ENCODE measurements at places on chromosomes 12 and 14.
A peak's percentile ranks its signal among the peaks of the same experiment; 100 is the strongest.

- DNase-seq: no peak
These were observed 131.4 kb downstream of the BBS10 start for GRCh38 chr12:76216585-76217472.

GRCh38 chr12:13404631-13405473 is 208.3 kb downstream of the EMP1 start:
- DNase-seq: no peak

DNA sequence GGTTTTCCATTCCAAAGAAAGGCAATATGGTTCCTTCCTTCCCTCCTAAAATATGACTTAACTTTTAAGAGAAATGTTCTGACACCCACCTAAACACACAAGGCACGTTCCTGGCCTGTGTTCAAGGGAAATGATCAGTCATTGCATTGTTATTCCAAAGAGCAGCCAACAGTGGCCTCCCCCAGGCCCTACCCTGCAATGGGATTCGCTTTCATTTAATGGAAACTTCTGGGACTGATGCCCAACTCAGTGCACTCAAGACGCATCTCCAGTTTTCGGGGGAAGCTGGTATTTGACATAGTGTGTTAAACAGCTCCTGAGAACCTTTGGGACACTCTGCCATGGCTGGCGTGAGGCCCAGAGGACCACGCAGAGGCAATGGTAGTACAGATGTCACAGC is 65.9 kb downstream of the DDX51 start:
- DNase-seq: peak; percentile 62

- no peak for DNase-seq
These were observed 5.8 kb upstream of the NRXN3 start for GRCh38 chr14:78164226-78164853.

DNA sequence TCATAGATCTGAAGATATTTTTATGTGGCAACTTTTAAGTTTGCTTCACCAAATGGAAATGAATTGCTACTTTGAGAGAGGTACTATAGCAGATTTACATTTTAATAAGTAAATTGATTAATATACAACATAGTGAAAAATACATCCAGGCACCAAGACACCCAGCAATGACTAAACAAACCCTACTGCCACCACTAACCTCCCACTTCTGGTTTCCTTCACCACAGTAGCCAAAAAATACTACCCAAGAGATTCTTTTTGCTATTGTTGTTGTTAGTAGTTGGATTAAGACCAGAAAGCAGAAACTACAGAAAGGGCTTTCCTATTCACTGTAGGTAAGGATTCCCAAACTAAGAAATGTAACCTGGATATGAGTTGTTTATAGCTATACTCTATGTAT is 54.1 kb downstream of the COCH start:
- no peak for DNase-seq

DNA sequence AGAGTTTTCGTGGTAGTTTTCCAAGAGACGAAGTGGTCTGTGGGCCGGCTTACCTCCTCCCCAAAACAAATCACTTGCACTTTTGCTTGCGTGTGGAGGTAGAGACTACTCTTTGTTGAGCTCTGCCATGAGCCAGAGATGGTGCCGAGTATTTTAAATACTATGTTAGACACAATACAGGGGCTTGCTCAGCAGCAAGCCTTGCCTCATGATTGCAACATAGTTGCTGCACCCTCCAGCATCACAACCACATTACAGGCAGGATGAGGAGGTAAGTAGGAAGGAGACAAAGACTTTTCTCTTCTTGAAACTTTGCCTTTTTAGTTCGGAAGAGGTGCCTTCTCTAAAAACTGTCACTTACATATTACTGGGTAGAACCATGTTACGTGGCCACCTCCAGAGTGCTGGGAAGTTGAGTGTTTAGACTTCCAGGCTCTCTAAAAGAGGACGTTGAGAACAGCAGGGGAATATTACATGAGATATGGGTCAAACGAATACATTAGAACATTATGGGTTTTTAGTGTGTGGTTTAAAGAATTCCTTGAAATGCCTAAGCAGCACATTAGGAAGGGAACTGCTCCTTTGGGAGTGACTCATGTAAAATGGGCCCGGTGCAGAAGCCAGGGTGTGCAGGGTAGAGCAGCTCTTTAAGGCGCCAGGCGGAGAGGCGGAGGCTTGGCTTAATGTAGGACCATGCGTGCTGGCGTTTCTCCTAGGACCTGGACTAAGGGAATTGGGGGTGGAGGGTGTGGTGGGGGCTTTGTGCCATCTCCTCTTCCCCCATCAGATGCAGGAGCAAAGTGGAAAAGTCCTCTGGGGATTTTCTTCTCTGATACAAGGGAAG is 110.6 kb upstream of the PRMT8 start:
- peak; percentile 56 for DNase-seq

DNA sequence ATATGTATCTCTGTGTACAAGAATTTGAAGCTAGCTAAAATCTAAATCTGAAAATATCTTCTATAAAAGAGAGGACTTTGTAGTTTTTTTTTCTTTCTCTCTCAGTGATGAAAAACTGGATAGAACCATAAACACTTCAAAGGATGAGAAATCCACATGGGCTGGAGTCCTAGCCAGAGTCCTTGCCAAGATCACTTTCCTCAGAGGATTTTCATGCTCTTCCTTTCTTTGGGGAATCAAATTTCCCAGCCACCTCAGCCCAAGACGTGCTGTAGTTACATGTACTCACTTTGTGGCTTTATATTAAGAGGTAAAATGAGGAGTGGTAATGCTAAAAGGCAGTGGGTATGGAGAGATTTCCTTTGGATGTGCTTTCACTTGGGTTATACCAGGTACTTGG is 110.3 kb downstream of the SLC38A1 start:
- no peak for DNase-seq

- peak; percentile 96 for DNase-seq
These were observed 54.2 kb upstream of the CERS5 start for GRCh38 chr12:50221228-50222008.

- peak; percentile 42 for DNase-seq
These were observed 247.1 kb downstream of the AKAP6 start for GRCh38 chr14:32576088-32576795.

DNA sequence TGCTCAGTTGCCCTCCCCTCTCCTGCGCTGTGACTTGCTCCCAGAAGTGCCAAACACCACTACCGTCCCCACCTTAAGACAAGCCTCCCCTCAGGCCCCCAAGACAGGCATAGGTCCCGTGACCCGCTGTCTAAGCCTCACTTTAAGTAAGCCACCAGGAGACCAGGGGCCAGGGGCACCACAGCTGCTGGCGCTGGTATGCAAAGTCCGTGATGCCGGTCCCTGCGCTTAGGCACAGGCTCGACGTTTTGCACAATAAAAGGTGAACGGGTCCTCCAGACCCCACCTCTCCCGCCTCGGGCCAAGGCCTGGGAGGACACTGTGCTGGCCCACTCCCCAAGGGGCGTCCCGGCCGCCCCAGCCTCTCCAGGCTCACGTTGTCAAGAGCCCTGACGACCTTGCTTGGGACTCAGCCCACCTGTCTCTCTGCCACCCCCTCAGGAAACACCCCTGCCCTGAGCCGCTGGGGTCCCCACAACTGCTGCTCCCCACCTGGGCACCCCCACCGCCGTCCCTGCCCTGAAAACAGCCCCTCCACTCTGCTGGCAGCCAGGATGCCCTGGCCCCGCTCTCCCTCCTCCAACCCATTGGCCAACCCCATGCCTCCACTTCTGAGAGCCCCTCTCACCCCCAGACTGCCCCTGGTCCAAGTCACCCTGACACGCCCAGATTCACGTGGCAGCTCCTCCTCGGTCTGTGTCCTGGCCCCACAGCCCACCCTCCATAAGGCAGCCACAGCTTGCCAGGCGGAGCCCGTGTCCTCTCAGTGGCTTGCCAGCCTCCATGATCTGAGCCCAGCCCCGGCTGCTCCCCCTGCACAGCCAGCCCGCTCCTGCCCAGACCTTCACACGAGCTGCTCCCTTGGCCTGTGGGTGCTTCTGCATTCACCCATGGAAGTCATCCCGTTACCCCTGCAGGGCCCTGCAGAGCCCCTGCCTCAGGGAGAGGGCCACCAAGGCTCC is 11.9 kb downstream of the JAG2 start:
- DNase-seq: no peak

DNA sequence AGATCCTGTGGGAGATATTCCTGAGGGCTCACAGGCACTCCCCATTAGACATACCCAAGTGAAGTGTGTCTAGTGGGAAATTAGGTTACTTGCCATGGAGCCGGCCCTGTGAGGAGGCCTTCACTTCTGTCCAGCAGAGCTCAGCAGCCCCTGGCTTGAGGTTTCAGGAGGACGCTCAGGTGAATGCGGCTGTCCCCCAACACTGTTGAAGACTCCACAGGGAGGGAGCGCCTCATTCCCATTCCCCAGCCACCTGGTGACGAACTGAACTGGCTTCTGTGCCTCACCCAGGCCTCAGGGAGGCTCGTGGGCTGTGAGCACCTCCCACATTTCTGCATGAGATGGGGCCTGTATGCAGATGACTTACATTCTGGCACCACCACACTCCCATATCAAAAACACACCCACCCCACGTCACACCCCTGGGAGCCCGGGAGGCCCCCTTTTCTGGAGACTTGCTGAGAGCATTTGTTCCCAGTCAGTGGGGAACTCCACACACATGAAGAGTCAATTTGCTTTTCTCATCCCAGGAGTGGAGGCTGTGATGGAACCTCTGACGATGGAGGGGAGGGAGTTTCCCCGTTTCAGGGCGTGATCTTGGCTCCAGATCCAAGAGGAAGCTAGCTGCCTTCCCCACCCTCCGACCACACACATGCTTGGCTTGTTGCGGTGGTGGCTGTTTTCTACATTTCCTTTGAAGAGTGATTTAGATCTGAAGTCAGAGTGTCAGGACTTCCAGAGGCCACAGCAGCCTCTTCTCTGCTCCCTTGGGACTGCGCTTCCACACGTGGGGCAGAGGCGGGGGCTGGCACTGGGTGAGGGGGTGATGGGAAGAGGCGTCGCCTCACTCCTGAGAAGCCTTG is 120.7 kb downstream of the ADGRD1 start:
- DNase-seq: no peak

DNA sequence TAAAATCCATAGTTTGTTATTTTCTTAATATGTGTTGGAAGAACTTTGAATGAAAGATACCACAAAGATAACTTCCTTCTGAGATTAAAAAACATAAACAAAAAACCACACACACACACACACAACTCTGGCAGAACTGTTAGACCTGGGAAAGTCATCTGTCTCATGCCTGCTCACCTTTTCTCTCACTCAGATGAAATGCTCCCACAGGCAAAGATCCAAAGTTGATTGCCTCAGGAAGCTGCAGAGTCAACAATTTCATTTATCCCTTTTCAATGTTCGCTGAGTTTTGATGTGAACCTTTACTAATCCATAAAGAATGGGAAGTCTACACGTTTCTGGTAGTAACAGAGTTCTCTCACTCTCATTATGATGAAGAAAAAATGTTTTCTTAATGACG is 112.0 kb downstream of the DENND5B start:
- DNase-seq: no peak

All from fibroblast of skin of left quadriceps (primary cell).